ENCODE measurements at places on chromosomes 7 and 10.

- no peak for DNase-seq
Measured at GRCh38 chr10:130300608-130301020, 164.4 kb downstream of the GLRX3 start.

DNA sequence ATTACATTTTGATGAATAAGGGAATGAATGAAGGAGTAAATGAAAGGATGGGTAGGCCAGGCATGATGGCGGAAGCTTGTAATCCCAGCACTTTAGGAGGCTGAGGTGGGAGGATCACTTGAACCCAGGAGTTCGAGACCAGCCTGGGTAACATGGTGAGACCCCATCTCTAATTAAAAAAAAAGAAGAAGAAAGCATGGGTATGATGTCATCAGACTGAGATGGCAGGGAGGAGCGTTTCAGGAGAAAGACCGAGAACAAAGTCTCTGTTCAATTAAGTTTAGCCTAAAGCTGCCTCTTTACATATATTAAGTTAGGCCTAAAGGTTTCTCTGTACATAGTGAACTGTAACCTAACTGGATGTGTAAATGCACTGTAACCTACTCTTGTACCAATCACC is 42.2 kb upstream of the SMNDC1 start:
- DNase-seq: no peak

- no peak for DNase-seq
Measured at GRCh38 chr7:31688372-31688771, 1.4 kb downstream of the PPP1R17 start.

GRCh38 chr10:12531305-12532220 is 182.2 kb downstream of the CAMK1D start:
- no peak for DNase-seq

DNA sequence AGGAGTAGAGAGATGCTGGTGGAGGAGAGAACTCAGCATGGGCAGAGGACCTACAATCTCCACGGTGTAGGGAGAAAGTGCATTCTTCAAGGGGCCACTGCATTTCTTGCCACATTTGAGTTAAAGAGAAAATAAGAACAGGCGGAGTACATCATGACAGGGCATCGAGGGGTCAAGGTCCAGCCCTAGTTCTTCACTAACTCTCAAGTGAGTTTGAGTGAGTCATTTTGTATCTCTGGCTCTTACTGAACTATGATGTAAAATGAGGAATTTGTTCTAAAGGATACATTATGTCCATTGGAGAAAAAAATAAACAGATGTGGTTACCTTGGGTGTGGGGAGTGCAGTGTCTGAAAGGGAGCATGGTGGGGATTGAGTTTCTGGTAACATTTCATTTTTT is 182.9 kb downstream of the XPNPEP1 start:
- no peak for DNase-seq

DNA sequence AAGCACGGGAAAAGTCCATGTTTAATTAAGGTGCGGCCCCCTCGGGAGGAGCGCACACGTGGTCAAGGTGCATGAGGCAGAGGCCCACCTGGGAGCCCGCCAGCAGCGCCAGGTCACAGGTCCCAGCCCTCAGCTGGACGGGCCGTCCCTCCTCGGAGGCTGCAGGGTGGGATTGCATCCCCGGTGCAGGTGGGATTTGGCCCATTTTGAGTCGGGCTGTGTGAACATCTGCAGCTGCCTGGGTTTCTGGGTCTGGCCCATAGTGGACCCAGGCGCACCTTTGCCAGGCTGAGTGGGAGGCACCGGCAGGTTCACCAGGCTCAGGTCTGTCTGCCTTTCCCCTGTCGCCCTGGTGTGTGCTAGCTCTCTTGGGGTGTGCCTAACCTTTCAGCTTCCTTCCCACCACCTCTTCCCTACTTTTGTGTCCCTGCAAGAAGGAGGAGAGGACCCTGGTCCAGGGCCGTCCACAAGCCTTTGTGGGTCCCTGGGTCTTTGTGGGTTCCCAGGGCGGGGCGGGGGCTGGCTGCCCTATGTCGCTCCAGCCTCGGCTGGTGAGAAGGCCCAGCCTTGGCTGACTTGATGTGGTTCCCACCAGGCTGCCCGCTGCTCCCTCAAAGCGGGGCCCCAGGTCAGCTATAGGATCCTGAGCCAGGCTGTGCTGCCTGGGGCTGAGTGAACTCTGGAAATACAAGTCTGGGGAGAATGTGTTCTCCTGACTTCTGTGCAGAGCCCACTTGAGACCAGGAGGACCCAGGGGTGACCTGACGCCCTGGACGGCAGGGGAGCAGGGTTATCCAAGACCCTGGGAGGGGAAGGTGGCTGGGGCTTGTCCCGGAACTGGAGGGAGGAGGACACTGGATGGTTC is 186.7 kb upstream of the SHH start:
- DNase-seq: no peak

GRCh38 chr7:82521906-82522445 is 78.4 kb upstream of the CACNA2D1 start:
- no peak for DNase-seq

DNA sequence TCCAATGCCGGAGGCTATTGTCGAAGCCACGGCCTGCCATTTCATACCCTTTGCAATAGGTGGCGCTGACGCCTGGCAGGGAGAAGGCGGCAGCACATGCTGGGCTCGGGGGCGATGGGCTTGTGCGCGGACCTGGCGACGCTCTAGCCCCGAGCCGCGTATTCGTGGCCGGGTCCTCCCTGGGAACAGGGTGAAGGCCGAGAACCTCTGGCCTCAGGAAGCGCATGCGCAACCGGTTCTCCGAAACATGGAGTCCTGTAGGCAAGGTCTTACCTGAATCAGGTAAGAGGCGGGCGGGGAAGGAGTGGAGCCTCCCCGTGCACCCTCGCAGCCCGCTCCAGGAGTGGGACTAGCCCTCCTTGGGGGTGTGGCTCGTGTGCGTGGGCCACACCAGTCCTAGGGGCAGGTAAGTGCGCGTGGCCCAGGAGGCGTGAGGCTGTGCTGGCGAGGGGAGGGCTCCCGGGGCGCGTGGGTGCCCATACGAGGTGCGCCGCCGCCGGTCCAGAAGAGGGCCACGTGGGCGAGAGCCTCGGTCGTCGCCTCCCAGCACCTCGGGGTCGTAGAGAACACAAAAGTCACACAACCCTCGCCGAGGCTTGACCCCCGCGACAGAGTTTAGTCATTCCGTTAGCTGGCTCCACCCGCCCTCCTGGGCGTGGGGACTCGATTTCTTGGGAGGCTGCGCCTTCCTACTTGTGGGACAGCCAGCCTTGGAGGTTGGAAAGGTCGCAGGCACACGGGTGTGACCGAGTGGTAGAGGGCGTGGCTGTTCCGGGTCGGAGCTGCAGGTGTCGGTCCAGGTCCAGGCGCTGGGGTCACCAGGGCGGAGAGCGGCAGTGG is 5.6 kb upstream of the MEST start:
- peak; percentile 34 for DNase-seq

DNA sequence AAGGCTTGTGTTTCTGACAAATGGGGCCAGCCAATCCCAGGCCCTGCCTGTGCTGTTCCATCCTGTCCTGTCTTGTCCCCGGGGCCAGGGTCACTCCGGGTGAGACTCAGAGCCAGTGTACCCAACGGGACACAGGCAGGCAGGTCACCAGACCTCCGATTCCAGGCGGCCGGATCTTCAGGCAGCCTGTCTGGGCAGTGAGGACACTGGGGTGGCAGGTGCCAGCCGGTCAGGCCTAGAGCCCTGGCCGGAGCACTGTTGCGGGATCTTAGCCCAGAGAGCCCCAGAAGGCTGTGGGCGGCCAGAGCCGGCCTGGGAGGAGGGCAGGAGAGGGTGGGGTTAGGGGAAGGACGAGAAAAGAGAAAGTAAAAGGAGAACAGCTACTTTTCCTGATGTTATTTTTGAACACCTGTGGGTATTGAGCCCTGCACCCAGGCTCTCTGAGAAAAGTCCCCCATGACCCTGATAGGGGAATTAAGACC is 134.3 kb upstream of the TNRC18 start:
- peak; percentile 15 for DNase-seq

GRCh38 chr7:50303335-50304128 is 984 bp upstream of the IKZF1 start:
- DNase-seq: no peak

DNA sequence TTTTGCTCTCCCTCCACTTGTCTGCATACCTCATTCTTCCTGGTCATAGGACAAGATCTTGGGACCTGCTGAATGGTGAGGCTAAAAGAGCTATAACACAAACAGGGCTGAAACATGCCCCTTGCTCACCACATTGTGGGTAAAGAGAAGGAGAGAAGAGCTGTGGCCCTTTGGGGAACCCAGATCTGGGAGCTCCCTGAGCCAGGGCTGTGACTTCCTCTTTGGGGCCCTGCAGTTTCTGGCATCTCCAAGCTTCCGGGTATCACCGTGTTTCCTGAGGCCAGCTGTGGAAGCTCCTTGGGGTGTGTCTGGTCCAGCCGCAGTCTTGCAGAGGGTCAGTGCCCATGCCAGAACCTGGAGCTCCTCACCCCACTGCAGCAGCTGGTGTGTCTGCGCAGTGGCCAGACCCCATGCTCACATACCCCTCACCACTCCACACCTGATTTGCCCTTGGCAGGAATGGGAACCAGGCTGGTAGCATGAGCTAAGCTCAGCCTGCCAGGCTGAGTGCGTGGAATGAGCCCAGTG is 34.0 kb downstream of the DKK1 start:
- DNase-seq: no peak

All from bone marrow (tissue), 2 donors.